ENCODE measurements at places on chromosomes 7 and 10.
A peak's percentile ranks its signal among the peaks of the same experiment; 100 is the strongest.

DNA sequence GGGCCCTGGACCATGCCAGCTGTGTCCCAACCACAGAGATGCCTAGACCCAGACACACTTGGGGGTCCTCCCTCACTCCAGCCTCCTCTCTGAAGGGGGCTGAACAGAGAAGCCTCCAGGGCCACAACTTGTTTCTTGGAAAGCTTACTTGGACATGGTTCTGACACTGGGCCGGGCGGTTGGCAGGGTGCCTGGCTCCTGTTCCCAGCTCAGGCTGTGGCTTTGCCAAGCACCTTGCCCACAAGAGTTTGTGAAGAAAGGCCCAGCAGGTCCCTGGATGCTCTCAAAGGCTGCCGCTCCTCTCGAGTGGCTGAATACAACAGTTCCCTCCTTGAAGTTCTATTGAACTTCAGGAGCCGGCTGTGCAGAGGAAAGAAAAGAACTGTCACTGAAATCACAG is 181.6 kb downstream of the PTPN20 start:
- DNase-seq = no peak

DNA sequence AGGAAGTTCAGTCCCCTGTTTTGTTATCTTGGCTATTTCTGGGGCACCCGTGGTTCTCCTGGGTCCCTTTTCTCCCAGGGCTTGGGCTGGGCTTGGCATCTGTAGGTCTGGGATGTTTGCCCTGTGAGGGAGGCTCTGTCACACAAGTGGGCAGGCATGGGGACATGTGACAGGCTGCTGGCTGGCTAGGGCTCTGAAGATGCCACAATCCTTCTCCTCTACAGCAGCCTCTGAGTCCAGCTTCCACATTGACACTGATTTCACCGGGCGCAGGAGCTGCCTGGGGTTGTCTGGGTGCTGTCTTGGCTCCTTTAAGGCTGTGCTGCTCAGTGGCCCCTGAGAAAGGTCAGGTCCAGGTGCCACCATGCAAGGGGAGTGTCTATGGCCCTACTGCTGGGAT is 37.4 kb upstream of the ZNF716 start:
- no peak for DNase-seq

DNA sequence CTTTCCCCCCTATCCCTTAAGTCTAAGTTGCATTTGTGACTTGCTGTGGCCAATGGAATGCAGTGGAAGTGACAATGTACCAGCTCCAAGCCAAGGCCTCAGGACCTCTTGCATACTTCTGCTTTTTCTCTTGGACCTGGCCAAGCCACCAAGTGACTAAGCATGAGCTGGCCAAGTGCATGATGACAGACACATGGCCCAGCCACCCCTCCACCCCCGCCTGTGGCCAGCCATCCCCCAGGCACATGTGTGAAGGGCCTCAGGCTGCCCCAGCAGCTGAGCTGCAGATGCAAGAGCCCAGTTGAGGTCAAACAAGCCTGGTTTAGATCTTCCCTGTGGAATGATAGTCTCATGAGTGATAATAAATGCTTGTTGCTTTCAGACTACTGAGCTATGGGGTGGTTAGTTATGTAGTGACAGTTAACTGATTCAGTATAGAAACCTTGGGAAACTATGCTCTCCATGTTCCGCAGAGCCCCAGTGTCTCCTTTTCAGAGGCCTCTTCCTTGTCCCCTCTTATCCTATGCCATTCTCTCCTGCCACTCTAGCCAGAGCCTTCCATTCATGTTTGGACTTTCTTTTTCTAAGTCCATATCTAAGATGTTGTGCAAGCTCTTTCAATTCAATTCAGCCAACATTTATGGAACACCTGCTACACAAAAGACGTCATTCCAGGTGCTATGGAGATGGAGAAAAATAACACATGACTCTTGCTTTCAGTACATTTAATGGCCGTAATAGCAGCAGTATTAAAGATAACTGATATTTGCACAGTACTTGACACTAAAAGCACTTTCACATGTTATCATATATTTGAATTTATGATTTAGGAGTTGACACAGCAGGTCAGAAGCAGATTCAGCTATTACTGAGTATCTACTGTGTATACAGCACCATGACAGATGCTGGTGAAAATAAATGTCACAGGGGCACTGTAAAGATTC is 55.5 kb upstream of the LOXL4 start:
- DNase-seq = peak; percentile 9

- DNase-seq = no peak
Observed at GRCh38 chr10:81873932-81874816, 820 bp upstream of the NRG3 start.

DNA sequence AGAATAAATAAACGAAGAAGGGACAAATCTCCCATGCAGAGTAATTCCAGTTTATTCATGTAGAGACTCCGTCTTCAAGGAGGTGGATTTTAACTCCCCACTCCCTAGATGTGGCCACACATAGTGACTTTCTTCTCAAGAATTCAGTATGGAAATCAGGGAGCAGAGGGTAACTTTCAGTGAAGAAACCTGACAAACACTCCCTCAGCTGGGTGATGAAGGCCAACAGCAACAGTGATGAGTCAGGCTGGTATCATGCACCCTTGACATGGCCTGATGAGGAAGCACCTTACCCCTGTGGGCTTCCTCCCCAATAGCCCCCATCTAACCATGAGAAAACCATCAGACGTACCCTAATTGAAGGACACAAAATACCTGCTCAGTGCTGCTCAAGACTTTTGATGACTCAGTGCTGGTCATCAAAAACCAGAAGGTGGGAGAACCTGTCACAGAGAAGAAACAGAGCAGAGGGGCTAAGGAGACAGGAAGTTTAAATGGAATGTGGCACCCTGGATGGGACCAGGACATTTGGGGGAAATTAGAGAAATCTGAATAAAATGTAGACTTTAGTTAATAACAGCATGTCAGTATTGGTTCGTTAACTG is 50.6 kb downstream of the ADAMTS14 start:
- DNase-seq = no peak

DNA sequence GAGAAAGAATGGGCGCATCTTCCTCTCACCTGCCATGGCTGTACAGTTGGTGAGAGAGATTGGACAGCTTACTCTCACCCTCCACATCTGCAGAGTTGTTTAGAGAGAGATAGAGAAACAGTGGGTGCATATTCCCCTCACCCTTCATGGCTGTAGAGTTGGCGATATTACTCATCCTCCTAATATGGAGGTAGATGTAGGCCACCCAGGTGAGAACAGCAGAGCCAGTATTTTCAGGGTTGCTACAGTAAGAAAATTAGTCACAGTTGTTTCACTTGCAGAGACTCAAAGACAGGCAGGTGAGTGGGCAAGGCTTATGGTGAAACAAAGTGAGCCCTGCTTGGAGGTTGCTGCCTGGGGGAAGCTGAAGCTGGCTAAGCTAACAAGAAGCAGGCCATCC is 65.0 kb upstream of the PFKP start:
- peak; percentile 3 for DNase-seq

GRCh38 chr10:87608756-87609155 is 50.9 kb upstream of the PAPSS2 start:
- DNase-seq = no peak

GRCh38 chr7:30771880-30772425 is 736 bp downstream of the MINDY4 start:
- peak; percentile 23 for DNase-seq

DNA sequence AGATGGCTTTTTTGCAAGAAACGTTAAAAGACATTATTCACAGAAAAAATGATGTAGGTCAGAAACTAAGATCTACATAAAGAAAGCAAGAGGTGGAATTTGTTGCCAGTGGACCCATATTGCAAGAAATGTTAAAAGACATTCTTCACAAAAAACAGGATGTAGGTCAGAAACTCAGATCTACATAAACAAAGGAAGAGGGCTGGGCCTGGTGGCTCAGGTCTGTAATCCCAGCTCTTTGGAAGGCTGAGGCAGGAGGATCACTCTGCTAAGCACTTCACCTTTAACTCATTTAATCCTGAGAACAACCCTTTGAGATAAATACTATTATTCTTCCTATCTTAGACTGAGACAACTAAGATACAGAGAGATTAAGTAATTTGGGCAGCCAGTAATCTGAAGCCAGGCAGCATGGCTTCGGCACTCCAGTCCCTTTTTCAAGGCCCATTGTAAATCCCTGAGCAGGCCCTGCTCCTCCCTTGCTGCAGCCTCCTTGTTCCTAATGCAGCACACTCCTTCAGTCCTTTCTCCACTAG is 11.6 kb downstream of the ZFAND4 start:
- no peak for DNase-seq

GRCh38 chr10:119413093-119413453 is 129.4 kb downstream of the RGS10 start:
- DNase-seq = no peak

- DNase-seq = no peak
Observed at GRCh38 chr10:83539528-83540308, 599.6 kb upstream of the GHITM start.

GRCh38 chr7:2851497-2851896 is 7.4 kb upstream of the GNA12 start:
- peak; percentile 10 for DNase-seq

- peak; percentile 17 for DNase-seq
Observed at GRCh38 chr7:30027065-30027456, 559 bp upstream of the FKBP14 start.

DNA sequence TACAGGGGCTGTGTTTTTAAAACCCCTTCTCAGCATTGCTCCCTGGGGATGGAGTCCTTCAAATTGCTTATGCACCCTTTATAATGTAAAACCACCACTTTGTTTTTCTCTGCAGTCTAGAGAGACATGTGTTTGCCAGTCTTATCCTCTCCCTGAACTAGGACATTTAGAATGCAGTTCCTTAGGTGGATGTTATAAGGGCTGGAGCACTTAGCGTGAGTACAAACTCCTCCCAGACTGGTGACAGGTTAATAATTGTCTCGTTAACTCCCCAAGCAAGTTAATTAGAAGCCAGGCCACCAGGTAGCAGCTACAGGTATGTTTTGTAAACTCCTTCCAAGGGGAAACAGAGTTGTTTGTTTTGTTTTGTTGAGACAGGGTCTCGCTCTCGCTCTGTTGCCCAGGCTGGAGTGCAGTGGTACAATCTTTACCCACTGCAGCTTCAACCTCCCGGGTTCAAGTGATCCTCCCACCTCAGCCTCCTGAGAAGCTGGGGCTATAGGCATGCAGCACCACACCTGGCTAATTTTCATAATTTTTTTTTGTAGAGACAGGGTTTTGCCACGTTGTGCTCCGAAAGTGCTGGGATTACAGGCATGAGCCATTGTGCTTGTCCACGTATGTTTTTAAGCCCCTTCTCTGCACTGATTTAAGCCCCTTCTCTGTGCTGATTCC is 100.2 kb downstream of the FAM107B start:
- DNase-seq = no peak

GRCh38 chr10:101228966-101229265 is 347 bp downstream of the LBX1 start:
- DNase-seq = no peak

GRCh38 chr10:133141144-133141957 is 18.7 kb upstream of the KNDC1 start:
- no peak for DNase-seq

- DNase-seq = no peak
Observed at GRCh38 chr10:71478173-71478572, 81.5 kb downstream of the CDH23 start.

- DNase-seq = no peak
Observed at GRCh38 chr10:103447187-103447586, 5.0 kb downstream of the CALHM2 start.

Data from stimulated activated CD4-positive, alpha-beta T cell treated with anti-CD3 and anti-CD28 coated beads, Interleukin-1b, Interleukin-23, amount 100 ng/mL, for 48 hours (primary cell).